Bronchial smooth muscle cell (primary cell): ENCODE measurements at places on chromosomes 2 and 18. TPM values are rescaled to one million over a fixed set of nuclear protein-coding genes. Genes with fewer than 3 reads are reported as not detected.

POTEJ gene
- not detected in 2 replicates for total RNA-seq

PNO1 gene
- total RNA-seq: 3.5 and 4.3 TPM in 2 replicates

CROCC2 gene
- total RNA-seq: 0.26 and 0.63 TPM in 2 replicates

RTTN gene
- 6.5 and 7.4 TPM in 2 replicates for total RNA-seq

TTC31 gene
- 7.6 and 9.1 TPM in 2 replicates for total RNA-seq

WDR7 gene
- total RNA-seq: 17.3 and 30.0 TPM in 2 replicates

PXDN gene
- 72.0 and 73.5 TPM in 2 replicates for total RNA-seq

CACNB4 gene
- 0.95 and 1.3 TPM in 2 replicates for total RNA-seq

TTN gene
- total RNA-seq: under 0.01 and 0.47 TPM in 2 replicates

HAUS1 gene
- total RNA-seq: 31.7 and 34.5 TPM in 2 replicates

SDC1 gene
- 8.0 and 34.2 TPM in 2 replicates for total RNA-seq

PNPT1 gene
- total RNA-seq: 7.6 and 15.9 TPM in 2 replicates

PROM2 gene
- 1.1 and 4.1 TPM in 2 replicates for total RNA-seq

ANKRD30B gene
- under 0.01 TPM in 1 of 2 replicates, not detected in the other for total RNA-seq

STRN gene
- total RNA-seq: 10.1 and 11.7 TPM in 2 replicates

LYPD6B gene
- total RNA-seq: 0.32 TPM in 1 of 2 replicates, not detected in the other

DLX2 gene
- total RNA-seq: 0.09 and 0.32 TPM in 2 replicates

CLIP4 gene
- total RNA-seq: 50.0 and 61.0 TPM in 2 replicates

GREB1 gene
- 0.47 and 0.60 TPM in 2 replicates for total RNA-seq

KCNS3 gene
- total RNA-seq: under 0.01 and 0.52 TPM in 2 replicates

CXCR4 gene
- total RNA-seq: under 0.01 and 0.09 TPM in 2 replicates

PLEKHH2 gene
- total RNA-seq: 4.4 and 6.5 TPM in 2 replicates

CKAP2L gene
- 0.17 and 1.3 TPM in 2 replicates for total RNA-seq

NT5DC4 gene
- total RNA-seq: not detected in 2 replicates

C2orf80 gene
- not detected in 2 replicates for total RNA-seq

PARD3B gene
- 6.6 and 17.0 TPM in 2 replicates for total RNA-seq

ALK gene
- total RNA-seq: under 0.01 and 0.16 TPM in 2 replicates

CHRNG gene
- not detected in 2 replicates for total RNA-seq

FSIP2 gene
- under 0.01 and 0.16 TPM in 2 replicates for total RNA-seq

HAAO gene
- total RNA-seq: 1.6 and 12.2 TPM in 2 replicates

TBR1 gene
- not detected in 2 replicates for total RNA-seq

ANKRD30BL gene
- total RNA-seq: not detected in 2 replicates

SCYGR2 gene
- total RNA-seq: not detected in 2 replicates

SLC40A1 gene
- total RNA-seq: 47.0 and 76.7 TPM in 2 replicates

MC2R gene
- total RNA-seq: not detected in 2 replicates

IKZF2 gene
- total RNA-seq: 4.0 and 8.8 TPM in 2 replicates

CXCR2 gene
- not detected in 2 replicates for total RNA-seq

ZNF513 gene
- total RNA-seq: 5.3 and 6.6 TPM in 2 replicates

CCDC68 gene
- under 0.01 and 6.9 TPM in 2 replicates for total RNA-seq

GKN2 gene
- not detected in 2 replicates for total RNA-seq

UGT1A1 gene
- not detected in 2 replicates for total RNA-seq

SLC11A1 gene
- total RNA-seq: 0.16 and 0.26 TPM in 2 replicates
